ENCODE measurements at places on chromosomes 2 and 18.

- no peak for DNase-seq
Observed at GRCh38 chr18:31619291-31619690, 27.6 kb downstream of the TTR start.

GRCh38 chr18:44788334-44788733 is 107.6 kb downstream of the SETBP1 start:
- no peak for DNase-seq

GRCh38 chr2:146602383-146602782 is 1242.4 kb upstream of the ACVR2A start:
- DNase-seq = no peak

- DNase-seq = no peak
Observed at GRCh38 chr2:26074676-26075075, 40.8 kb downstream of the RAB10 start.

DNA sequence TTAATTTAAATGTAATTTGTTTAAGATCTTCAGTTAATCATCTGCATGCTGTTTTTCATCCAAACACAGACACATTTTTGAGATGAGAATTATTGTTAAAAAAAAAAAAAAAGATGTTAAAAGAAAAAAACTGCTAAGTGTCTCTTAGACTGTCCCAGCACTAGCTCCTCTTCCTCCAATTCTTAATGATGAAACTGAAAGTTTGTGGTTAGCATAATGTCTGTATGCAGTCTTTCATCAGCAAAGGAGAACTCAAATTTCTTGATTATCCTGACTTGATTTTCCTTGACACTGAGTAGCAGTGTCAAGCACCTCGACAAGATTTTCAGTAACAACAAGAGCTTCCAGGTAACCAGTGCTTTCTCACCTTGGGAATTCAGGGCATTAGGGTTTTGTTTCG is 274.4 kb downstream of the LRRTM1 start:
- DNase-seq = no peak

DNA sequence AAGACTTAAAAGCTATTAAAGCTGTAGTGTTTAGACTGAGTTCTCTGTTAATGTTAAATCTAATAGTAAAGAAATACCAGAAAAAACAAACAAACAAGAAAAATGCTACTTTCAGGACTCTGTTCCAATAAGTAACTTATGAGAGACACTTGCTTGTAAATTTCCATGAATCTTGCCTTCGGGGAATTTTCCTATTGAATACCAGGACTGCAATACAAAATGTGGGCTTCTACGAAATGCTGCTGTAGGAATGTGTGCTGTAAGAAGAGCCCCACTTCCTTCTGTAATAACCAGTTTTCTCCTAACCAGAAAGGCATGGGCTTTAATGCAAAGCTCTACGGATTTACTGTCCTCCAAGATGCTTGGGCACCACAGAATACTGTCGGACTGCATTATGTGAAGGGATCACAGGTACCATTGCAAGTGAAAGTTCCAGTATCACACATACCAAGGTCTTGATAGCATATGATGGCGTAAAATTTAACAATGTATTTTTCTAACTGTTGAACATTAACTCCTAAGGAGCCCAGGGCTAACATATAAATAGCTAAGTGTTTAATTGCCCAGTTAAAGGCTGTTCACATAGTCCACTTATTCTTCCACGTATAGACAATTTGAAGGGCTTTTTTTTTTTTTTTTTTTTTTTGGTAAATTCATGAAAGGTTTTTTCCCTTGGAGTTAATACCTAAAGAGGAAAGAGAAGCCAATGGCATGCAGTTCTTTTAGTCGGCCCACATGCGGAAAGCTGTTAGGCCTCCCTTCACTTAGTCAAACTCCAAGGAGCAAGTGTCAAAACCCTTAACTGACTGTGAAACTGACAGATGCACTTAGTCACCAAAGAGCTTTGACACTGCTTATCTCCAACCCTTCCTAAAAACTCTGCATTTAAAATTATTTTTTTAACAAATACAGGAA is 564.0 kb upstream of the POU3F3 start:
- DNase-seq = no peak

DNA sequence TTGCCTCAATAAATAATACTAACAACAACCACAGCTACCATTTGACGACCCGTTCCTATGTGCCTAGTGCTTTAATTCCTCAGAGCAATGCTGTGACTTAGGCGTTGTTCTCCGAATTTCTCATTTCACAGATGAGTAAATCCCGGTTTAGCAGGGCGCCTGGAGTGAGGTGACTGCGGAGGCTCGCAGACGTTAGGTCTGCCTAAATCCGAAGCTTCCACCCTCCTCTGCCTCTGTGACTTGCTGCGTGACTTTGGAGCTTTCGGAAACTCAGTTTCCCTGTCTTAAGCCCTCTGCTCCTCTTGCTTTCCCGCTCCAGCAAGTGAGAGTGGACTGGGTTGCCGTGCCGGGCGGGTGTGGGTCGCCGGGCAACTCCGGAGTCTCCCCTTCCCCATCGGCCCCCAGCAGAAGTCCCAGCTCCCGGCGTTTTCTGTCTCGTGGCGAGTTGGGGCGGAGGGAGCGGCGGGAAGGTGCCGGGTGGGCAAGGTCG is 711 bp upstream of the ATOH8 start:
- no peak for DNase-seq

GRCh38 chr2:10079870-10080535 is at the start of gene CYS1:
TSS of gene CYS1 (minus strand) at chr2:10080411. CDS start at chr2:10080223, 188 bp downstream.
- peak; percentile 19 for DNase-seq

GRCh38 chr2:101524806-101525430 is 50.0 kb upstream of the RFX8 start:
- DNase-seq = no peak

DNA sequence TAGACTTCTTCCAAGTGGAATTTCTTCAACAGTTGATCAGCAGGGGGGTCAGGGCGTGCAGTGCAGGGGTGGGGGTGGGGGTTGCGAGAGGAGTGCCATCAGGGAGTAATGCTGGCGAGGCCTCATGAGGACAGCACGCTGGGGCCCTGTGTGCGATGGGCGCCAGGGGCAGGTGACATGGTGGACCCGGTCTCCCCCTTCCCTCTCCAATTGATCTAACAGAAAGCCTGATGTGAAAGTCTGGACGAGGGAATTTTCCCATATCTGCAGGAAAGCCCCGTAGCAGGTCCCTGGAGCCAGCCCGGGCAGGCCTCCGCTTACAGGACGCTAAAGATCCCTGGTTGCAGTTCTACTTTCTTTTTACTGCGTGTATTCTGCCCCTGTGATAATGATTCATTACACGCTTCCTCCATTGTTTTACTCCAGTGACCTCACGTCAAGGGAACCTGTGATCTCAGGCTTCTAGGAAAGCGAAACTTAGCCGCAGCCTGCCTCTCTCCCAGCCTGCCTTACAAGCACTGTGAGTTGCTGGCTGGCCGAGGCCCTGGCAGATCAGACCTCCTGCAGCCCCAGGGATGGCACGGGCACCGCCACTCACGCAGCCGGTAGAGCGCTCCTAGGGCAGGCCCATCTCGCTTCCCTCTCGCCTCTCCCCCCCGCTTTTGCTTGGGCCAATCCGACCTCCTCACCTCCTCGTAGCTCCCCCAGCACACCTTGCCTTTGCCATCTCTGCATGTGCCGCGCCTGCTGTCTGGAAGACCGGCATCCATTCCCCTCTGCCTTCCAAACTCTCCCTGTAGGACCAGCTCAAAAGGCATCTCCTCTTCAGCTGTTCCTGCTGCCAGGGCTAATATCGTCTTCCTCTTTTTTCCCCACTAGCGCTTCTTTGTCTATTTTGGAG is 19.2 kb downstream of the NEURL3 start:
- DNase-seq = peak; percentile 43

DNA sequence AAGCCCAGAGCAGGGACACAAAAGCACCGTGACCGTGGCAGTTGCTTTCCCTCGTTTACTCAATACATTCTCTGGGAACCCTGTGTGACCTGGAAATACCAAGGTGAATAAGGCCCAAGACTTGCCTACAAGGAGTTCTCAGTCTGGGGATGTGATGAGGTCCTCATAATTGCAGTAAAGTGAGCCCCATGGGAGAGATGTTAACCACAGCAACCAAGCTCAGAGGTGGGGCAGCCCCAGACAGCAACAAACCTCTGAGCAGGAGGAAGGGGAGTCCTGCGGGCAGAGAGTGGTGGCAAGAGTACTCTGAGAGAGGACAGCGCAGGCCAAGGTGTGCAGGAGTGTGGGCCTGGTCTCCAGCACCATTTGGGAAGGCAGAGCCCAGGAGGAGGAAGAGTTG is 91.6 kb downstream of the TTC32 start:
- no peak for DNase-seq

GRCh38 chr2:42839809-42840501 is 47.6 kb upstream of the HAAO start:
- no peak for DNase-seq

- no peak for DNase-seq
Observed at GRCh38 chr2:17576802-17577201, 36.3 kb downstream of the VSNL1 start.

GRCh38 chr2:27903649-27904404 is 13.3 kb downstream of the BABAM2 start:
- DNase-seq = no peak

DNA sequence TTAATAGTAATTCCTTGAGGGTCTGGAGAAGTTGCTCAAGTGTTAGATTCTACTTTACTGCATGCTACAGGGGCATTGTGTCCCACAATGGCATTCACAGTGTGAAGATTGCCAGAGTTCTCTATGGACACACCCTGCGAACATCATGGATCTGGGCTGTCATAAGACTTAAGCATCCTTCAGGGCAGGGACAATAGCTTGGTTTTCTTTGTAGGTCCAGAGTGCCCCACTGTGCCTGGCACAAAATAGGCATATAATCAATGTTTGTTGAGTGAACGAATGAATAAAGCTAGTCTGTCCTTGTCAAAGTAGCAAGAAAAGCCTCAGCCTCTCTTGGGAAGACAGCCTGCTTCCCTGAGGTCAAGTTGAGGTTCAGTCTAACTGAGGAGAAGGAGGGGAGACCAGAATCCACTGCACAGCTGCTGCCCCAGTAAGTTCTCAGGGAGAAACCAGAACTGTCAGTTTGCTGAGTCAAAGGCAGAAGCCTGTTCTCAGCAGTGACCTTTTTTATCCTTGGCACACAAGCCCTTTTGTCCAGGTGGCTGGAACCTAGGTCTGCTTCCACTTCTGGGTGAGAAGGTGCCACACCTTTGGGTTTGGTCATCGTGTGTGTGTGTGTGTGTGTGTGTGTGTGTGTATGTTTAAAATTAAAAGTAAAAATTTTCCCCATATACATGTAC is 15.0 kb downstream of the INPP4A start:
- no peak for DNase-seq

GRCh38 chr18:59767732-59768131 is 70.5 kb upstream of the CCBE1 start:
- DNase-seq = no peak

- no peak for DNase-seq
Observed at GRCh38 chr2:149768320-149768799, 180.8 kb upstream of the MMADHC start.

DNA sequence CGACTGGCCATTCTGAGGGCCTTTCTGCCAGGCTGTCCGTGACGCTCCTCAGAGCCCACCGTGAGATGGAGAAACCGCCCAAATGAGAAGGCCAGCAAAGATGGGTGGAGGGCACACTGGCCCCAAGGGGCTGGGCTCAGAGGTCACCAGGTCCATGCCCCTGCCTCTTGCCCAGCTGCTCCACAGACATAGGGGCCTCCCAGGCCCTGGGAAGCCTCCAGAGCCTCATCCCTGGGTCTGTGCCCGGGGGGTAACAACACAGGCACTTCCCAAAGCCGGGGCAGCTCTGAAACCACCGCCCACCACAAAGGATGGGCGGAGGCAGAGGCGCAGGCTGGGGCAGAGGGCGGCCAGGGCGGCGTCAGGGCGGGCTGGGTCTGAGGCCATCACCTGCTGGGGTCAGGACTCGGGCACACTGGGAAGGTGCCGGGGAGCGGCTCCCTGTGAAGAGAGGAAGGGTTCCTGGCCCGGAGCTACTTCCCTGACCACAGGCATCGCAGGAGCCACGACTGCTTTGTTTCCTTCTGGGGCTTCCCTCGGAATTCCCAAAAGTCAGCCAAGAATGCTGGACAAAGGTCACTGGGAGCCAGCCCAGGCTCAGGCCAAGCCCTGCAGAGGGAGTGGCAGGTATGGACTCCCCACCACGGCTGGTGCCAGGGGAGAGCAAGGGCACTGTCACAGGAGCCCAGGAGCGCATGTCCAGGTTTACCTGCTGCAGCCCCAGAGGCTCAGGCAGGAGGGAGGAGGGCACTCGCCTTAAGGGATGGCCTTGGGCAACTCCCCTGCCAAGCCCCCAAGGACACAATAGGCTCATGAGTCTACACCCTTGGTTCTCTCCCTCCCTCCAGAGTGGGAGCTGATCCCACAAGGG is 9.4 kb downstream of the CYP26B1 start:
- no peak for DNase-seq

GRCh38 chr2:98372121-98372520 is 25.9 kb downstream of the CNGA3 start:
- no peak for DNase-seq

- no peak for DNase-seq
Observed at GRCh38 chr2:173680574-173680973, 284.6 kb downstream of the SP3 start.

DNA sequence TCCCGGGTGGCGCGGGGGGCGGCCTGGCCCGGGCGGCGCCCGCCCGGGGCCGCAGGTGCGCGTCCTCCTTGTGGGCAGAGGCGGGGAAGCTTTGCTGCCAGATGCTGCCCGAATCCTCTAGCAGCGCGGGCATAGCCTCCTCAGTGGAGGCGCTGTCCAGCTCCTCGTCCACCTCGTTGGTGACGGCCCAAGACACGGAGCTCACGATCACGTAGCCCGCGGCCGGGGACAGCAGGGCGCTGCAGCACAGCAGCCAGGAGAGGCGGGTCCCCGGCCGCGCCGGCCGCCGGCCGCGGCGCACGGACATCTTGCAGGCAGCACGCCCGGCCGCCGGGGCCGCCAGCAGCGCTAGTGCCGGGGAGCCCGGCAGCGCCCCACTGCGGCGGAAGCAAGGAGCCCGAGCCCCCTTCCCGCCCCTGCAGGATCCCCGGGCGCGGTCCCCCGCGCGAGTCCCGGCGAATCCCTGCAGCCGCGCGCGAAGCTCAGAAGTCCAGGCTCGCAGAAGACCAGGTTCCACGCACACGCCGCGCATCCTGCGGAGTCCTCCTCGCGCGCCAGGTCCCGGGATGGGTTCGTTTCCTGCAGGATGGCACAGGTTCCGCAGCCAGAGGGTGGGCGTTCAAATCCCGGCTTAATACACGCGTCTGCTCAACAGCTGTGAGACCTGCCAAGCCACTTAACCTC is at the start of gene CREG2:
TSS of gene CREG2 (minus strand) at position 353 of the 684 bp plus-strand sequence. CDS start at position 307, 46 bp downstream.
- DNase-seq = no peak

GRCh38 chr2:188588235-188588634 is 296.6 kb downstream of the GULP1 start:
- no peak for DNase-seq

GRCh38 chr2:73174244-73174643 is 28.1 kb upstream of the NOTO start:
- DNase-seq = no peak
